Chondrocyte (in vitro differentiated cells): ENCODE measurements at places on chromosomes 5 and 9. TPM values are rescaled to one million over a fixed set of nuclear protein-coding genes. Genes with fewer than 3 reads are reported as not detected.

GRCh38 chr5:173396311-173396993, 68.2 kb upstream of the STC2 start:
- no peak for DNase-seq

GRCh38 chr9:88775559-88775958, 215.7 kb upstream of the S1PR3 start:
- no peak for DNase-seq

DNA sequence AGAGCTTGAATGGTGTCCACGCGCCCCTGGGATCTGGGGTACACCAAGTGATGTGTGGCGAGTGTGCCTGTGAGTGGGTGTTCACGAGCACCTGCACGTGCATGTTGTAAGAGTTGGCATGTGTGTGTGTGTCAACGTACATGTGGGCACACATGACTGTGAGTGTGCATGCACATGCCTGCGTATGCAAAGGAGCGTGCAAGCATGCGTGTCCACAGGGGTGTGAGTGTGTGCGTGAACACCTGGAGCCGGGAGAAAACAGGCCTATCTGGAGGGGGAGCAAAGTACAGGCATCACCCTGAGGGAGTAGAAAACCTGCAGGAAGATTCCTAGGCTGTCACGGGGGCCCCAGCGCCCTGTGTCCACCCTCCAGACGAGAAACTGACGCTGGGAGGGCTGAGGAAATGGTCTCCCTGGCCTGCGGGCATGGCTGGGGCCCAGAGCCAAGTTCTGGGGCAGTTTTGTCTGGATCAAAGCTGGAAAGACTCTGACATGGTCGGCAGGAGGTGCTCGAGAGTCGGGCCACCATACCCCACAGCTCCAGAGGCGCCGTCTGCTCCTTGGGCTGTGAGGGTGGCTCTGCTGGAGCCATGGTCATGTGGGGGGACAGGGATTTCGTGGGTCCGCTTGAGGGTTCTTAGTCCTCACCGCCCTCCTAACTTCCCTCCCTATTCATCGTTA, 31.8 kb downstream of the PTGES start:
- DNase-seq: no peak

GRCh38 chr5:132005591-132005990, 5.9 kb downstream of the ACSL6 start:
- DNase-seq: peak; percentile 58

- DNase-seq: no peak
Observed at GRCh38 chr5:105150323-105150722, 1587.7 kb upstream of the NUDT12 start.

DNA sequence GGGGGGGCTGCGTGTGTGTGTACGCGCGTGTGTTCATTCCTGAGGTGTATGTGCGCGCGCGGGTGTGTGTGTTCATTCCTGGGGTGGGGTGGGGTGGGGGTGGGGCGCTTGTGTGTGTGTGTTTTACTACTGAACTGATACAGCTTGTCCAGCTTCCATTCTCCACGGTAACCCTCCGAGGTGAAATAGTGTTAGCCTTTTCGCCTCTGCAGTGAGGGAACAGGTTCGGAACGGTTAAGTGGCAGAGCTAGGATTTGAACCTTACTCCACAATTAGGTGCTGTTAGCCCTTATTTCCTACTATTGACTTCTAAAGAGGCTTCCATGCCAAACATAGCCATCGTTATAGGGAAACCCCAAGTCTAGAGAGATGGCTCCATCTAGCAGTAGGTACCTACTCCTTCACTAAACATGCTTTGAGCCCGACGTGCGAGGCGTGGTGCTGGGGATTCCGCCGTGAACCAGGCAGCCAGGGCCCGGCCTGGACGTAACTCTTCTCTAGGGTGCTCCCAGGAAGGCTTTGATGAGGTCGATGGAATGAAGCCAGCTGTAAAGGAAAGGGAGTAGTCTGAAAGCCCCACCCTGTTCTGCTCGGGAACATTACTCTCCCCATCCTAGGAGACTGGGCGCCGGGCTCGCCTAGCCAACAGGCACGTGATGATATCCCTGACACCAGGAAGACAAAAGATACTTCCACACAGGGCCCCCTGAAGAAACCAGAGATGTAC, 782 bp upstream of the SKP1 start:
- no peak for DNase-seq

Gene RNF44
- 21.9 to 24.7 TPM (median 24.3 TPM) in 3 replicates for total RNA-seq

Gene ANXA2R
- total RNA-seq: 1.2 to 3.5 TPM (median 1.7 TPM) in 3 replicates

Gene UGT3A2
- total RNA-seq: not detected in 3 replicates

Gene NIPAL4
- total RNA-seq: 0.41 to 0.87 TPM (median 0.60 TPM) in 3 replicates
